ENCODE measurements at places on chromosomes 2 and 18. TPM values are rescaled to one million over a fixed set of nuclear protein-coding genes. Genes with fewer than 3 reads are reported as not detected.

GRCh38 chr2:124025171-124025580 is at the start of gene CNTNAP5:
Gene CNTNAP5 (plus strand): TSS chr2:124025287. CDS start chr2:124025651, 364 bp downstream.
- DNase-seq = peak; percentile 42

DNA sequence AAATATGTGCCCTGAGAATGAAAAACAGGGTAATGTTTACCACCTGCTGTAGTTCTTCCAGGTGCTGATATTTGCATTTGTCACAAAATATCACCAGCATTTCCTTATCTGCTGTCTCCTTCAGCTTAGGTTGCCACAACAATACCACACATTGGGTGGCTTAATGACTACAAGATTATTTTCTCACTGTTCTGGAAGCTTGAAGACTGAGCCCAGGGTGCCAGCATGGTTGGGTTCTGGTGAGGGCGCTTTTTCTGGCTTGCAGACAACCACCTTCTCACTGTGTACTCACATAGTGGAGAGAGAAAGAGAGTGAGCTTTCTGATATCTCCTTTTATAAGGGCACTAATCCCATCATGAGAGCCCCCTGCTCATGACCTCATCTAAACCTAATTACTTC is 407.5 kb upstream of the RGPD4 start:
- DNase-seq = no peak

GRCh38 chr2:233273120-233273519 is 21.6 kb downstream of the ATG16L1 start:
- DNase-seq = no peak

DNA sequence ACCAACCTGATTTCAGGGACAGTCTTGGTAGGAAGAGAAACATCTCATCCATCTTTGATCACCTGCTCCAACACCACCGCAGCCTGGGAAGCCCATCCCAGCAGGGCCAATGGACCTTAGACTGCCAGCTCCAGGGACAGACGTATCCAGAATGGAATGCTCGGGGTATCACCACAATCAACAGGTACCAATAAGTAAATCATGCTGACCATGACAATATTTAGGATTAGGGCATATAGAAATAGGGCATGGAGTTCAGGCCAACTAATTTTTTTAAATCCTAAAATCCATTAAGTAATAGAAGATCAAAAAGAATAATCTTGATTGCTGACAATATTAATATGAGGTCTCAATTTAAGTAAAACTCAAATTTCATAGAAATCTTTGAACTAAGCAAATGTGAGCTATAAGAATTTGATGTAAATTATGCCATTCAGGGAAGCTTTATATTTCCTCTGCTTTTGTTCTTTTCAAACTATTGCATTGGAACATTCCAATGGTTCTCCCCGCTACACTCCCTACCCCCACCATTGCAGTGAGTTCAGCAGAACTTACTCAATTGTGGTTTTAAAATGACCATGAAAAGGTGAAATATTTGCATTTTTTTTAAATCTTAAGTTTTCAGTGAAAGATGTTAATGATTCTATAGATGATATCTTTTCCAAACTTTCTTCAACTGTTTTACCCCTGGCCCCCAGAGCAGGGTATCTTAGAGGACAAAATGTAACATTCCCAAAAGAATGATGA is 138.6 kb downstream of the DNER start:
- no peak for DNase-seq

DNA sequence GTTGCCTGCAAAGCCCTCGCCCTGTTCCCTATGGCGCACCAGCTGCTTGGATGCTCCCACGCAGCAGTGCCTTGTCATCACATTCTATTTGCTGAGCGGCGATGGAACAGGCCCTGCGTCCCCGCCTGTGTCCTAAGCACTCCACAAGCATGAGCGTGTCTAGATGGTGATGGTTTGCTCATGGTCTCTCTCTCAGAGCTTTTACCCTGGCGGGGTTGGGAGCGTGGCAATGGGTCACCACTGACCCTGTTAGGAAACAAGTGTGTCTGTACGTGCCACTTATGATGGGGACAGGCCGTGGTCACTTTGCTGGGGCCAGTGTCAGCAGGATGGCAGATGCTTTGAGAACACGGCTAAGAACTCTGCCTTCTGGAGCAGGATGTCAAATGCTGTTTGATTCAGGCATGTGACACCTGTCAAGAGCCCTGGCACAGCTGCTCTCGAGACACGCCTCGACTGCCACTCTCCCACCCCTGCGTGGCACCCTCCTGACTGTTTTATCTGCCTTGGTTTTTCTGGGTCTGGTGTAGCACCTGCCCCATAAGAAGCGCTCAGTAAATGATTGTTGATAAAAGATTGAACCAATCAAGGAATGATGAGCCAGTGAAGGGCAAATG is 44.2 kb downstream of the RRM2 start:
- DNase-seq = peak; percentile 38

- DNase-seq = no peak
Observed at GRCh38 chr2:196729418-196729817, 70.1 kb downstream of the GTF3C3 start.

DNA sequence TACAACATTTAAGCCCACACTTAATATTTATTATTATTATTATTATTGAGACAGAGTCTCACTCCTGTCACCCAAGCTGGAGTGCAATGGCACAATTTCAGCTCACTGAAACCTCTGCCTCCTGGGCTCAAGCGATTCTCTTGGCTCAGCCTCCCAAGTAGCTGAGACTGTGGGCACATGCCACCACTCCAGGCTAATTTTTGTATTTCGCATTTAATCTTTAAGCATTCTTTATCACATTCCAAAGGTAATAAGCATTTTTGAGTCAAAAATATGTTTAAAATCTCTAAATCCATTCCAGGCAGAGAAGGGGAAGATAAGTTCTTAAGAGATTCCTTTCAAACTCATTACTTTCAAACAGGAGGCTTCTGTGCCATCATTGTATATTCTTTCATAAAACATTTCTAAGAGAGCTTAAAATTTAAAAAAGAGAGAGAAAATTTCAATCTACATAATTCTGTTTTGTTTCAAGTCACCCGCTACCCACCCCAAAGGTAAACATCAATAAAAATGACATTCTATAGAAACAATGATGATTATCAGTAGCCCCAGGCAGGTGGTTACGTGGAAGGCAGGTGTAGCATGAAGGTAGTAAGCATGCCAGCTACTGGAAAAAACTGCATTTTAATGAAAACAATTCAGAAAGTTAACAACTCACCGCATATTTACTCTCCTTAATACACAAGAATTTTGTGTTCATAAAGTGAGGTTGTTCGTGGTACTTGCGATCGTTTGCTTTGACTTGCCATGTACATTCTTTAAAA is 84.4 kb upstream of the NARS1 start:
- no peak for DNase-seq

- DNase-seq = no peak
Observed at GRCh38 chr2:206158563-206159345, 490 bp downstream of the NDUFS1 start.

DNA sequence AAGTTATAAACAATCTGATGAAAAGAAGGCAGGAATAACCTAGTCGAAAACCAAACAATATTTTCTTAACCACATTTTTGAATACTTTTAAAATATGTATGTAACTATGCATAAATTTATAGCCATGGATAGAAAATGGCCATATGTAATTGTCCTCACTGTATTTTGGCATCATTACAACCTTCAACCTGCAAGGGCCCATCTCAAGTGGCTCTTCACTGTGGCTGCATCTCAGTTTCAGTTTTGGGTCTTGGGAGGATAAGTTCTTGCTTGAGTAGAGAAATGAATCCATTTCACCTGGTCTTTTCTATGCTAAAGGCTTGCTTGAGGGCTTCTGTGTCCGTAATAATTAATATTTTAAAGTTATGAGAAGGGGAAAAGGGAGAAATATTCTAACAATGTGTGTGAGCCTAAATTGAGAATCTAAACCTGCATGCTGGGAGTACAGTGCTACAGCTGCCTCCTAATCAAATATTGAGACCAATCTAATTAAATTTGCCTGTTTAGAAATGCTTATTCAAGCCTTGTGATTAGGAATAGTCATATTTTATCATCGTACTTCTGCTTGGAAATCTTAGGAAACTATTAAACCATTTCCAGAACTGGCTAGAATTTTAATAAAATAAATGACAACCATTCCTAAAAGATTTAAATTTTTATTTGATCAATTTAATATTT is 92.5 kb downstream of the EML4 start:
- no peak for DNase-seq

DNA sequence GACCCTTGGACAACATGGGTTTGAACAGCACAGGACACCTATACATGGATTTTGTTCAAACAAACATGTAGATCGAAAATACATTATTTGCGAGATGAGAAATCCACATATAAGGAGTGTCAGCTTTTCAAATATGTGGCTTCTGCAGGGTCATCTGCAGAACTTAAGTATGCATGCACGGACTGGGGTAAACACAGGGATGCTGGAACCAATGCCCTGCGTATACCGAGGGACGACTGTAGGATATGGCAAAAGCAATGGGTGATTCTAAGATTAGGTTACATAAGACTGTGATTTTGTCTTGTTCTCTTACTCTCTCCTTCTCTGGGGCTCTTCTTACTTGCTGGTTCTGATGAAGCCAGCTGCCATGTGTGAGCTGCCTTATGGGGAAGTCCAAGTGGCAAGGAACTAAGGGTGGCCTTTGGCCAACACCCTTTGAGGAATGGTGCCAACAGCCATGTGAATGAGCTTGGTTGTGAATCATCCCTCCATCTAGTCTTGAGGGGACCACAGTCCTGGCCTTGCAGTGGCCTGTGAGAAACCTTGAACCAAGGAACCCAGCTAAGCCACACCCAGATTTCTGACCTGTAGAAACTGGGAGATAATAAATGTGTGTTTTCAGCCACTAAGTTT is 66.5 kb downstream of the EVA1A start:
- DNase-seq = no peak

DNA sequence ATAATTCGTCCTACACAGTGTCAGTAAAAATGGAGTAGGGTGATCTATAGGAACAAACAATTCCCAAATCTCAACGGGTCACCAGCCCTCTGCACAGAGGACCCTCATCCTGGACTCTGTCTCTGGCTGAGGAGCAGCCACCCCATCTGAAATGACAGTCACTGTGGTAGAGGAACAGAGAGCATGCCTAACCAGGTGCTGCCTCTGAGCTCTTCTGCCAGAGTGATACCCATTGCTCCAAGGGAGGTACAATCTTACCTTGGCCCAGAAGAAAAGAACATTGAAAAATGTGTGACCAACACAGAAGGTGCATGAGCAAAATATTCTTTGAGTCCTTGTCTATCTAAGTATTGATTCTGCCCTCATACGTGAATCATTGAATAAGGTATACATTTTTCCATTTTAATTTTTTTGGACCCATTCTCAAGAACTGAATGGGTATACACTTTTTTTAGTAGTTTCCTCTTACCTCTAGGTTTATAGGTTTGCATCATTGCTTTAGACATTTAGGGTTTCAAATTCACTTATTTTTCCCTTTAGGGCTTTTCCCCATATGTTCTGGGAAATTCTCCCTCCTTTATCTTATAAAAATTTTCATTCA is 8.7 kb downstream of the SP140 start:
- DNase-seq = no peak

DNA sequence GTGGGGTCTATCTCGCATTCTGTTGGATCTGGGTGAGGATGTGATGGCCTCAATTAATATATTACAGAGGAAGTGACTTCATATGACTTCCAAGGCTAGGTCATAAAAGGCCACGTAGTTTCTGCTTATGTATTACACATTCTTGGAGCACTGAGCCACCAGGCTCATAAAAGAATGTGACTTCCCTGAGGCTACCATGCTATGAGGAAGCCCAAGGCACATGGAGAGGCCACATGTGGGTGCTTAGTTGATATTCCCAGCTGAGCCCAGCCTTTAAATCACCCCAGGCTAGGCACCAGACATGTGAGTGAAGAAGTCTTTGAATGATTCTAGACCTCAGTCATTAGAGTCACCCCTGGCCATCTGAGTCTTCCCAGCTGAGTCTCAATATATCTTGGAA is 13.3 kb upstream of the REEP1 start:
- no peak for DNase-seq

DNA sequence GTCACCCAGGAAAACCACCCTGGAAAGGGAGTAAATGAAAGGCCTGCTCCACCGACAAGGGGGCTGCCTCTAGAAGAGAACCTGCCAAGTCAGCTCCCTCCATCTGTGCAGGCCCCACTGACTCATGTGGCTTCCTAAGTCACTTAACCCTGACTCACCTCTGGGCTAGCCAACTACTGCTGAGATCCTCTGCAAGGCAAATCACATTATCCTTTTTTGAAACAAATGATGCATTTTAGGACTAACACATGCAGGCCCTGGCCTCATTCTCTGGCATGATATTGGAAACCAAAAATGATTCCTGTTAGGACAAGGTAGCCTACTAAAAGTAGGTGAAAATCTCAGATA is 474.6 kb downstream of the EPHA4 start:
- no peak for DNase-seq

DNA sequence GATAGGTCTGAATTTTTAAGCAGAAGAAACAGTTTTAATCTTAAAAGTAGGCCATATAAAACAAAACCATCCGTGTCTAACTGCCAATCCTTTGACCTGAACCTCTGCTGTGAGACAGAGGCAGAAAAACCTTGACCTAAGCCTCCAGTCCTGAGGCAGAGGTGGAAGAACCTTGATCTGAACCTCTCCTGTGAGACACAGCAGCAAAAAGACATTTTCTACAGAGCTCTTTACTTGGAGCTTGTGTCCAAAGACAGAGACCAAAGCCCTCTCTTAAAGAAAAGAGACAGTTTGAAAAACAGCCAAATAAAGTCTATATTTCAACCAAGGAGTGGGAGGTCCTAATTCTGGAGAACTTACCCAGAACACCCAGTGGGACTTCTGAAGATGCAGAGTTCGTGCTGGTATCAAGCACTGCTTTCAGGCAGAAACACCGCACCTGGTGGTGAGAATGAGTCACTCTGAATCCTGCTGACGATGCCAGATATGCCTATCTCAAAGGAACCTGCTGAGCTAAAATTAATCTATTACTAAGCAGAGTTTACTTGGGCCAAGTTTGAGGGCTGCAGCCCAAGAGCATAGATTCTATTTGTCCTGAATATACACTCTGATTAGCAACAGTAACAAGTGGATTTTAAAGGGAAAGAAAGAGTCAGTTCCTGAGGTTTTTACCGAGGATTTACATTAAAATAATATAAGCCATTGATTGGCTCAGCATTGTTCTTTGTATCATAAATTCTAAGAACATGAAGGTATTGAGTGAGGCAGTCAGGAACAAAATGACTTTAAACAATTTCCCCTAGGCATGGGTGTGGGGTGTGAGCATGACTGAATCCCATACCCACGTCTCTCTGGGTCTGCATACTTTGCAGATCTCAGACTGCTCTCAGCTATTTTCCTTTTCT is 806.4 kb downstream of the TRIB2 start:
- DNase-seq = peak; percentile 16

The NDC80 gene
- 0.28 TPM for total RNA-seq

The SH3BP4 gene
- total RNA-seq = 18.4 TPM

All from right cardiac atrium (tissue), 5 donors.